SIG-M5 (cell line): ENCODE measurements at places on chromosomes 3 and 15.

GRCh38 chr15:68592544-68592943 lies 13.8 kb downstream of the CORO2B start:
- no peak for DNase-seq

DNA sequence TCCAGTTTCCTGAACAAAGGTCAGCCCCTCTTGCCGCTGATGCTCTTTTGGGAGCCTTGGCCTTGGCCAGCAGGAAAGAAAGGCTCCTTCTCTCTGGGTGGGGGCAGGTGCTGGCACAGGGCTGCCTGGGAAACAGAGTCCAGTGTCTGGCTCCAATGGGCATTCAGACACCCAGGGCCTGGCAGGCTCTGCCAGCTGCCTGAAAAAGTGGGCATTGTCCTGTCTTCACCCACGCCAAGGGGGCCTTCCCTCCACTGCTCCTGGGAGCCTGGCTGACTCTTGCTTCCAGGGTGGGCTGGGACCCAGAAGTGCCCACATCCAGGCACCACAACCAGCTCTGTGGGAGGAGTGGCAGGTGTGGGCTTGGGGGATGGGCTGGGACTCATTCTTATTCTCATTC lies 62.7 kb downstream of the RHCG start:
- DNase-seq, result no peak

DNA sequence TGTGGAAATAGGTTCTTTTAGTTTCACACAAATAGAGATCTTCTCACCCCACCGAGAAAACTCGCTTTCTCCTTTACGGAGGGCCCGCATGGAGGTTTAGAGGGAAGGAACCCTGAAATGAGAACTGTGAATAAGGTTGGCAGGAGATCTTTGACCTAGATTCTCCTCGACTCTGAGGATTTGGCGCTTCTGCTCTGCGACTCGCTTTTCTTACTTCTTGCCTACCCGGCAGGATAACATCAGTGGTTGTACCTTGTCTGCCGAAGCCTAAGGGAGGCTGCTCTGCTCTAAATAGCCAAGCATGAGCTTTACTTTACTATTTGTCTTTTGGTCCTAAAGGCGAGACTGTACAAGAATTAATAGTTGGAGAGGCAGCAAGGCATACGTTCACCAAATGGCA lies 473.3 kb upstream of the TPRG1 start:
- no peak for DNase-seq

- DNase-seq, result no peak
Measured at GRCh38 chr15:81893182-81893835, 152.5 kb downstream of the MEX3B start.

DNA sequence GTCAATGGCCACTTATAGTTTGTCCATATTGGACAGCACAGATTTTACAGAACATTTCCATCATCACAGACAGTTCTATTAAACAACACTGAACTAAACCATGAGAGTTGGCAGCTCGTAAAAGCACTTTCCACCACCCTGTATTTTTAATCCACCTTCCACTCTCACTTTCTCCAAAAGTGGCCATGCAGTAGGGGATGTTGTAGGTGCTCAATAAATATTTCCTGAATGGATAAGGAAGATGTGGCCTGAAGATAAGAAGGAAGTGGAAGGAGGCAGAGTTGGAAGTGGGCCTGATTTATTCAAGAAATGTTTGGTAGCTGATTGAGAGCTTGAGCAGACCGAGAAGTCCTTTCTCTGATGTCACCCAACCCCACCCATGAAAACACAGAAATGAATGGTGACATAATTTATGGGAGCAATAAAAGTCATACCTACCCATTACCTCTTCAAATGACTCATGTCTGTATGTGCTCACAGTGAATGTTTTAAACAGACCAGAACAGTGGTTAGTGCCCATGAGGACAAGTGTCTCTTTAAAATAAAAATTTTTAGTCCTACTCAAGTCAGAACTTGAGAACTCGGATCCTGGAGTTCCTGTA lies 39.6 kb upstream of the CTNNB1 start:
- no peak for DNase-seq

DNA sequence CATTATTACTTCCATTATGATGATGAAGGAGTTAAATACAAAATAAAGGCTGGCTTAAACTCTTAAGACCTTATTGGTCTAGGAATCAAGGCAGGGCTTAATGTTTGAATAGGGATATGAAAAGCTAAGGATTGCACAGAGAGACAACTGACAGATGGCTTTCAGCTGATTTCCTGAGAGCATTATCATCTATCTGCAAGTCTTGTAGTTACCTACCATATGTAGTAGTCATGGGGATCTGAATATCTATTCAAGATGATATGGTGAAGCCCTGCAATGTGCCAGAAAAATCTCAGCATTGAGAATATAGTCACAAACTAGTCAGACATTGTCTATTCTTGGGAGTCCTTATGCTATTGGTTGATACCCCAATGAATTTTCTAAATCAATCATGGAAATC lies 47.5 kb upstream of the CHMP2B start:
- no peak for DNase-seq

- DNase-seq, result no peak
Measured at GRCh38 chr3:10518506-10519150, 13.2 kb upstream of the ATP2B2 start.

DNA sequence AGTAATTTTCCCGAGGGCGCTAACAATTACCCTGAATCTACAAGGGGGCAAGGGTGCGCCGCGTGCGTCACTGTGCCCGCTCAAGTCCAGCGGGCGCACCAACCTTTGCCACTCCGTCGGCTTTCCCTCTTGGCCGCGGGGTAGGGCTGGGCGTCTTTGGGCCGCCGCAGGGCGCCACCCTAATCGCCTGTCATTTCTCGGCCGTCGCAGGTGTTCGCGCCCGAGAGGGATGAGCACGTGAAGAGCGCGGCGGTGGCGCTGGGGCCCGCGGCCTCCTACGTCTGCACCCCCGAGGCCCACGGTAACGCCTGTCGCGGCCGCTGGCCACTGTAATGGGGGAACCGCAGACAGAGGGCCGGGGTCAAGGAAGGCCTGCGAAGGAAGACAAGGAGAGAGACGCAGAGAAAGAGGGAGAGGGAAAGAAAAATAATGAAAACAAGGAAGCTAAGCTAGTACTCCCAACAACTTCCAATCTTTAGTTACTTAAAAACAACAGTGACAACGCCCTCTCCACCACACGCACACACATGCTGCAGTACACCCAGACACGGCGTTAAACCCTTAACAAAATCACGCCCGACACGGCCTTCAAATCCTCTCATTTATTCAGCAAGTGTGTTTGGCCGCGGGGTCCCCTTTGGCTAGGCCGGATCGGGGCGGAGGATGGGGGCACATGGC lies 3.8 kb downstream of the SKOR1 start:
- DNase-seq, result no peak

GRCh38 chr3:55574671-55575070 lies 87.6 kb upstream of the WNT5A start:
- DNase-seq, result no peak

- no peak for DNase-seq
Measured at GRCh38 chr3:75001330-75001729, 386.9 kb upstream of the CNTN3 start.
